Central memory CD4-positive, alpha-beta T cell (primary cell): ENCODE measurements at places on chromosomes 6 and 20.

DNA sequence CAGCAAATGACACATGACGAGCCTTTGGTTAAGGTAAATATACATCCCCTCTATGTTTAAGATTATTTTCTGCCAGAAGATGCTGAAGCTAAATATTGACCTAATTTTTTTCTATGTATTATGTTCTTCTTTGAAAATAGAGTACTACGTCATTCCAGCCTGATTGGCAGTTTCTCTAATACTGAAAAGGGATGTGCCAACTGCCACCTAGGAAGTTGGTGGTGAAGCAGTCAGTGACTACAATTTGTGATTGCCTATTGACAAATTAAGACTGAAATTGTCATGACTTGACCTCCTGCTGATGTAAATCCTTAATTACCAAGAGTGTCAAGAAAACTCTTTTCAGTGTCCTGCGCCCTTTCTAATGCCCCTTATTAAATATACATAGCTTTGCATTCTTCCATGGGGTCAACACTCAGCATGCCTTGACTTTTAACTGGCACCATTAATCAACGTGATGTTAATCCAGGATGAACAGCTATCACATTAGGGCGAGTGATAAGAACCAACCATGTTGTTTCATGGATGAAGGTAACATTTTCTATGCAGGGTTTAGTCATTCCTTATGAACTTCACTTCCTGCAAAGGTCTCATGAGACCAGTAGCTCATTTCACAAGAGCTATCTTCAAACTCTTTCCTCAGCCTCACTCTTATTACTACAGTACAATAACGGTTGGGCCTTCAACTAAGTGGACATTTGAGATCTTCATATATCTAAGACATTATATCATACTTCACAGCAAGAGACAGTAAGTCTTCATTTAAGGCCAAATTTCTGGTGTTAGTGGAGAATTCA lies 22.5 kb upstream of the SGK1 start:
- DNase-seq = no peak

- DNase-seq = no peak
Observed at GRCh38 chr6:137115658-137116057, 57.8 kb downstream of the IL22RA2 start.

DNA sequence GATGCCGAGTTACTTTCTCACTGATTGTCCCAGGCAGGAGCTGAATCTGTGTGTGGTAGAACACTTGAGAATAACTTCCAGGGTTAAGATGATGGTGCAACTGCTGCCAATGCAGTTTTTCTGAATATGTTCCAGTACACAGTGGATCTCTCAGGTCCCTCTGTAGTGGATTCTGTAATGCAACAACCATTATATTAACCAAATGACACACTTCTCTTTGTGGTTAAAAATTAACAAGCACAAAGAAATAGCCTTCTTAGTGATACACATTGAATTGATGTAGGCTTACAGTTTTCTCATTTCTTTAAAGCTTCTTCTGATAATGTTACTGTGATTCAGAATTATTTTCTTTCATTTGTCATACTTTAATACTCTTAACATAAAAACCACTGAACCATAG lies 383.8 kb downstream of the ADGRB3 start:
- no peak for DNase-seq

GRCh38 chr6:15573384-15573783 lies 89.4 kb downstream of the DTNBP1 start:
- no peak for DNase-seq
